Endothelial cell of umbilical vein (primary cell): ENCODE measurements at places on chromosomes 5 and 9. TPM values are rescaled to one million over a fixed set of nuclear protein-coding genes. Genes with fewer than 3 reads are reported as not detected.

DNA sequence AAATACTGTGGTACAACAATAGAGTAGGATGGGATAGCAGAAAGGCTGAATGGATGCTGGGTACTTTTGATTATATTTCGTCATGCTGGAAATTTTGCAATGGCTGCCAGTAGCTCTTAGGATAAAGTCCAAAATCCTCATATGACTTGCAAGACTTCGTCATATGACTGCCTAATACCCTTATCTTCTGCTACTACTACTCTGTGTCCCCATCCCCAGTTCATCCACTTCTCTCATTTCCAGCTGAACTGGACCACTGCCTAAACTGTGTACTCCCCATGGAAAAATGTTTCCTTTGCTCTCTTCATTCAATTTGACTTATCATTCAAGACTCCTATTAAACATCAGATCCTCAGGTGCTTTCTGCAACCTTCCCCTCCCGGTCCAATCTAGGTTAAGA, 212.9 kb downstream of the BRINP1 start:
- no peak for DNase-seq

DNA sequence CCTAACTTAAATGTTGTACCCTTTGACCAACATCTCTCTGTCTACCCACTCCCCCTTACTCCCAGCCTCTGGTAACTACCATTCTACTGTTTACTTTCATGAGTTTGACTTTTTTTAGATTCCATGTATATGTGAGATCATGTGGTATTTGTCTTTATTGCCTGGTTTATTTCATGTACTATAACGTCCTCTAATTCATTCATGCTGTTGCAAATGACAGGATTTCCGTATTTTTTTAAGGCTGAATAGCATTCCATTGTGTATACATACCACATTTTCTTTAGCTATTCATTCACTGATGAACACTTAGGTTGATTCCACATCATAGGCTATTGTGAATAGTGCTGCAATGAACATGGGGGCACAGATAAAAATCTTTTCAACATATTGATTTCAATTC, 11.8 kb upstream of the NDUFB6 start:
- peak; percentile 67 for DNase-seq

DNA sequence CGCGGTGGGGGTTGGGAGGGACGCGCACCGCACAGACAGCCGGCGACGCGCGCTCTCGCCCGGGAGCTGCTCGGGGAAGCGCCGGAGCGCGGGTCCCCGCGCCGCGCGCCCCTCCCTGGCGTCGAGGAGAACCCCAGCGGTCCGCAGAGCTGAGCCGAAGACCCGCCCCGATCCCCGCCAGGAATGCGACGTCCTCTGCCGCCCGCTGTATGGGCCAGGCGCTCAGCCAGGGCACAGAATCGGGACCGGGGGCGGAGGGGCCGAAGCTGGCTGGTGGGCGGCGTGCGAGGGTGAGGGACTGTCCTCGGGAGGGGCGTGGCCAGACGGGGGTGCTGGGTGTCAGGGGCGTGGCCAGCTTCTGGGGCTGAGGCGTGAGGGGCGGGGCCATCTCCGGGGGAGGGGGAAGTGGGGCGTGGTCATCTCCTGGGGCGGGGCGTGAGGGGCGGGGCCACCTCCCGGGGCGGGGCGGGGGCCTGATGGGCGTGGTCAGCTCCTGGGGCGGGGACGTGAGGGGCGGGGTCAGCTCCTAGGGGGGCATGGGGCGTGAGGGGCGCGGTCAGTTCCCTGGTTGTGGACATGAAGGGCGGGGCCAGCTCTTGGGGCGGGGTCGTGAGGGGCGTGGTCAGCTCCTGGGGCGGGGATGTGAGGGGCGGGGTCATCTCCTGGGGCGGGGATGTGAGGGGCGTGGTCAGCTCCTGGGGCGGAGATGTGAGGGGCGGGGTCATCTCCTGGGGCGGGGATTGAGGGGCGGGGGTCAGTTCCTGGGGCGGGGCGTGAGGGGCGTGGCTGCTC, 965 bp downstream of the PTGDS start:
- peak; percentile 39 for DNase-seq

- DNase-seq: no peak
These were observed 115.7 kb downstream of the DEPDC1B start for GRCh38 chr5:60584304-60584703.

DNA sequence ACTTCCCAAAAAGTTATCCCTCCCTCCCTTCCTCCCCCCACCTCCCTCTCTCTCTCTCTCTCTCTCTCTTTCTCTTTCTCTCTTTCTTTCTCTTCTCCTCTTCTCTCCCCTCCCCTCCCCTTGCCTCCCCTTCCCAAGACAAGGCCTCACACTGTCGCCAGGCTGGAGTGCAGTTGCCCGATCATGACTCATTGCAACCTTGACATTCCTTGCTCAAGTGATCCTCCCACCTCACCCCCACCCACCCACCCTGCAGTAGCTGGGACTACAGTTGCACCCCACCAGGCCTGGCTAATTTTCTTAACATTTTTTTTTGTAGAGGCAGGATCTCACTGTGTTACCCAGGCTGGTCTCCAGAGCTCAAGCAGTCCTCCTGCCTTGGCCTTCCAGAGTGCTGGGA, 32.8 kb downstream of the VPS13A start:
- DNase-seq: no peak

DNA sequence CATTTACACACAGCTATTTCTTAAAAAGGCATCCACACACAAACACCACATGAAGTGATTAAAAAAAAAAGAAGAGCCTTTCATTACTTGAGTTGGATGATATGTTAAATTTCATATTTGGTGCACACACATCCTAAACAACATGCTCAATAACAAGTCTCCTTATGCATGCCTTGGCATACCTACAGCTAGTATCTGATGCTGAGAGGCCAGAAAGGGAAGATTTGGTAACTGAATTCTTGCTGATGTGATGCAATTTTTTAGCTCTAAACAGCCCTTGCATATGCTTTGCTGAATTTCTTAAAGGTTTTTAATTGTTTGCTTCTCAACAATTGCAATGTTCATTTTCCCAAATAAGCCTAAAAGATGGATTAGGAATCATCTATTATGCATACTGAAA, 338.8 kb downstream of the ARL15 start:
- DNase-seq: no peak

GRCh38 chr5:80240368-80240986, 15.4 kb downstream of the SERINC5 start:
- DNase-seq: no peak

GRCh38 chr9:134293611-134294152, 32.6 kb upstream of the RXRA start:
- no peak for DNase-seq

DNA sequence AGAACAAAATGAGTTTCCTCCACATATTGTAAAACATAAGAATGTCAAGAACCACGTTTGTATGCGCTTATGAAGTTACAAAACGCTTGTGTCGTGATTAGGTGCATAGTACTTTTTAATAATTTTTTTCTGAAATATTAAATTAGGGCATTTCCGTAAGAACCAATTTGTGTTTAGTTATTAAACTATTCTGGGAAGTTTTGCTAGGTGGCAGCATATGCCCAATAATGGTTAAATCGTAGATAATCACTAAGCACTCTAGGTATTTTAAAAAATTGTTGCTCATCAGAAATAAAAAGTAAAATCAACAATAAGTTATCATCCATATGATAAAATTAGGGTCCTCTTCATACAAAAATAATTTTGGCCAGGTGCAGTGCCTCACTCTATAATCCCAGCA, 5.4 kb downstream of the SRFBP1 start:
- peak; percentile 73 for DNase-seq

DNA sequence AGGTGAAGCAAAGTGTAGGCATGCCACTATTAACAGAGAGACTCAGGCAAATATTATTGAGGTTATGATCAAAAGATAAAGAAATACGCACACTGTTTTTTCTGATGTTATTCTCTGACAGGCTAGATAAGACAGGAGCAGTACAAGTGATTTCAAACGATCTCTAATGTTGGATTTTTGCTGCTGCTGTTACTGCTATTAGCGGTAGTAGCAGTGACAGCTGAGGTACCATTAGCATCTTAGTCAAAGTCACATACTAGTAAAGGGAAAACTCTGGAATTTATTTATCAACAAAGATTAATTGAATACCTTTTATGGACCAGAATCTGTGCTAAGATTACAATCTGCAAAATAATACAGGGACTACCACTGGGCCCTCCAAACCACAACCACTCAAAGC, 362.4 kb upstream of the CDH6 start:
- DNase-seq: no peak

- peak; percentile 63 for DNase-seq
These were observed 763.9 kb upstream of the FAM174A start for GRCh38 chr5:99771296-99771695.

- peak; percentile 58 for DNase-seq
These were observed at the start of gene GTF3C4 for GRCh38 chr9:132670457-132671391. GTF3C4 (plus strand) TSS chr9:132670464; CDS start chr9:132670599, 135 bp downstream.

GRCh38 chr5:82355496-82355895, 77.3 kb upstream of the RPS23 start:
- no peak for DNase-seq

DNA sequence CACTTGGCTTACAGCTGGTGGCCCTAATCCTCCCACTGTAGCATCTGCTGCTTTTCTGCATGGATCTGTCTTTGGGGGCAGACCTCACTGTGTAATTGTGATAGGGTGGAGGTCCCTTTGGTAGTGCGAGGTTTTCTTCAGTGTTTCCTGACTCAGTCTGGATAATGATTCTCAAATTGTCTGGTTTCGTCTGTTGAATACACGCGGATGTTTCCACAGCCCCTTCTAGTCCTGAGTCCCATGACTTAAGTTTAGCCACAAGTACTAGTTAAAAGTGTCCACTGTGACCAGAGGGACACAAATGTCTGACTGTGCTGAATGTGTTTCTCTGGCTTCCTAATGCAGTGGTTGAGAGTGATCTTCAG, 70.5 kb downstream of the LMNB1 start:
- no peak for DNase-seq

DNA sequence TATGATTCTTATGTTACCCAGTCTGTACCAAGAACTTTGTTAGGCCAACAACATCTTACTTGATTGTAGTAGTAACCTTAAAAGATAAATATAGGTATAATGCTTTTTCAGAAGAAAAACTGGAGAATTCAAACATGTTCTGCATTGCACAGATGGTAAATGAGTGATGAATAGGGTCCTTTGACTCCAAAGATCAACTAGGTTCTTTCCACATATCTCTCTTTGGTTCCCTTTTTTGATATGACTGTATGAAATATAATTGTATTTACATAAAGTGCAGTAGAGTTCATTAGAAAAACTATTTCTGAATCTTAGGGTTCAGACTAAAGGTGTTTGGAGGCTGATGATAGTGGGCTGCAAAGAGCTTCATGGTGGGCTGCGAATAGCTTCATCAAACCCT, 150.5 kb upstream of the CDKN2B start:
- no peak for DNase-seq

DNA sequence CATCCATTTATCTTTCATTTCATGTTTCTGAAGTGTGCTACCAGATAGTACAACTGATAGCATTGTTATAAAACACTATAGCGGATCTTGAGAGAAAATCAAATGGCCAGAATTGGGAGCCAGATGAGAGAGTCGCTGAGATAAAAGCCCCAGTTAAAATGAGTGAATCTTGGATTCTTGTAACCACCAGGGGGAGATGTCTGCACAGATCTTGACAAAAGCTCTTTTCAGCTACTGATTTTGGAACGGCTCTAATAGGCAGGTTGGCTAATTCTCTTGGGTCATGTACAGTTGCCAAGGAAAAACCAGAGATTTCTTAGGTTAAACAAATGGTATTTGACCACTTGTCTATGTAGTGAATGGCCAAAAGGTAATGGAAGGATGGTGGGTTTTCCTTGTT, 21.7 kb downstream of the F2RL2 start:
- peak; percentile 78 for DNase-seq

- no peak for DNase-seq
These were observed 109.7 kb downstream of the BASP1 start for GRCh38 chr5:17327048-17327625.

DNA sequence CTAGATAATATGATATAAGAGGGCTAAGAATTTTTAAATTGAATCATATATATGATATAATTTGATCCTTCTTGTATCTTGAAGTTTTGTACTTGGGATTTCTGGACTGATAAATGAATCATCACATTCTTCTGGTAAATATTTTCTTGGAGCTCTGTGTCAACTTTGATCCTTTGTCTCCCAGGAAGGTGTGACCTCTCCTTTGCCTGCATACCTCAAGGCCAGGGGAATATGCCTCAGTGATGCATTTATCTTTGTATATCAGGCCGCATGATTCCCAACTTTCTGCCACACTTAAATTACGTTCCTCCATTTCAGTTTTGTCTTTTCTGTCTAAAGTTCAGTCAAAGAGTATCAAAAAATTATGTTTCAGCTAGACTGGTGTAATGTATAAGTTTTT, 101.2 kb downstream of the NLN start:
- DNase-seq: no peak

- peak; percentile 14 for DNase-seq
These were observed 112.0 kb upstream of the KCNN2 start for GRCh38 chr5:114249823-114250222.

DNA sequence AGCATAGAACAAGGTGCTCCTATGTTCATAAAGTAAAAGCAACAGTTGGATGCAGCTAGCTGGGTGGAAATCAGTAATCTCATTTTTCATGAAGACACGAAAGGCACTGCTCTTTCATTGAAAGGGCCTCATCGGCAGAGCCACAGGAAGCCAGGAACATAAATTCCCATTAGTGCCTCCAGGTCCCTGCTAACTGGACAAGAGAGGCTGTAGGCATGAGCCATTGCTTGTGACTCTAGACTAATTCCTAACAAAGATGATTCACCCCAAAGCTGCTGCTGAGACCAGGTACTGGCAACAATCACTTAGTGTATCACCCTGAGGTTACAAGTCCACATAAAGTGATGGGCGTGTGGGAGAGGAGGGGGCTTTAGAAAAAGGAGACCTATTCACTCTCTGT, 141.8 kb downstream of the BRINP1 start:
- DNase-seq: no peak

- peak; percentile 13 for DNase-seq
These were observed 110.2 kb downstream of the MLLT3 start for GRCh38 chr9:20512106-20512505.

- no peak for DNase-seq
These were observed 38.4 kb downstream of the PRKACG start for GRCh38 chr9:68975365-68976043.

- no peak for DNase-seq
These were observed 286.0 kb downstream of the ICE1 start for GRCh38 chr5:5708367-5708919.

- peak; percentile 59 for DNase-seq
These were observed 359.1 kb downstream of the ARHGEF28 start for GRCh38 chr5:73985145-73985544.

DNA sequence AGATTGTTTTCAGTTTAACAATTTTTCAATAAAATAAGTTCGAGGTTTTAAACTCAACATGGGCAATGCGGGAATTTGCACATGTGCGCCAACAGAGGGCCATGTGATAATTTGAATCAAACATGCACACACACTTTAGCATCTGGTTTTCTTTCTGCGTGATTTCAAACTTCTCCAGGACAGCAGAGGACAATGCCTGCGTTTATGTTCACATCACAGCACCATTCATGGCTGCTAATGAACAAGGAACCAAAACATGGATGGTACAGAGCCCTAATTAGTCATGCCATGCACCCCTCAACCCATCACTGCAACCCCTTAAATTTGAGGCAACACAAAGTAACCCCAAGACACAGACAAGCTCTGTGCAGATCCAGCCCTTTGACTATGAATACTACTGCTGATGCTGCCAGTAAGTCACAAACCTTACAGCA, 2.8 kb downstream of the SHC3 start:
- DNase-seq: no peak

- DNase-seq: no peak
These were observed 275.4 kb downstream of the CDH12 start for GRCh38 chr5:22577711-22578110.

TLE1 gene
- 58.2 and 60.8 TPM in 2 replicates for total RNA-seq

PRDM9 gene
- not detected in 2 replicates for total RNA-seq

LCN9 gene
- total RNA-seq: not detected in 2 replicates

DOK3 gene
- total RNA-seq: 5.3 and 8.1 TPM in 2 replicates

BARHL1 gene
- not detected in 2 replicates for total RNA-seq

SMIM33 gene
- total RNA-seq: not detected in 2 replicates

GRIA1 gene
- total RNA-seq: not detected in 2 replicates

SHISAL2B gene
- not detected in 2 replicates for total RNA-seq
